ENCODE measurements at places on chromosomes 7 and 10. TPM values are rescaled to one million over a fixed set of nuclear protein-coding genes. Genes with fewer than 3 reads are reported as not detected.

Gene MINDY4
- 6.7 TPM for total RNA-seq

Gene LDB3
- total RNA-seq, result 0.87 TPM

Gene CLCN1
- total RNA-seq, result 0.07 TPM

Gene FAM241B
- 59.5 TPM for total RNA-seq

Gene SNX10
- 0.87 TPM for total RNA-seq

Gene GALNT11
- total RNA-seq, result 24.8 TPM

Gene LIPN
- not detected for total RNA-seq

Gene SHH
- under 0.01 TPM for total RNA-seq

Gene LRRC4
- total RNA-seq, result 4.0 TPM

Gene UPK3B
- total RNA-seq, result 0.62 TPM

Gene EIF3A
- 160 TPM for total RNA-seq

Gene PNLIPRP3
- 0.16 TPM for total RNA-seq

Gene AGBL3
- total RNA-seq, result 3.0 TPM

Gene POR
- total RNA-seq, result 59.6 TPM

Gene TYW1B
- total RNA-seq, result 3.2 TPM

Gene ANKRD61
- 2.1 TPM for total RNA-seq

Gene ABCB1
- 2.6 TPM for total RNA-seq

Gene MMD2
- total RNA-seq, result 0.05 TPM

Gene EPO
- total RNA-seq, result not detected

Gene PTPRN2
- not detected for total RNA-seq

Gene PCLO
- 29.7 TPM for total RNA-seq

Gene AKR1D1
- not detected for total RNA-seq

Gene ZNF777
- 6.9 TPM for total RNA-seq

Gene CYP2C18
- total RNA-seq, result not detected

Gene CPA1
- 0.22 TPM for total RNA-seq

Gene NCAPG2
- 4.0 TPM for total RNA-seq

Gene GLI3
- total RNA-seq, result 1.1 TPM

Gene SFRP5
- 0.47 TPM for total RNA-seq

Gene NAT16
- 0.59 TPM for total RNA-seq

Gene DPYSL4
- total RNA-seq, result 78.5 TPM

Gene MRLN
- 0.57 TPM for total RNA-seq

Gene CHRM2
- total RNA-seq, result 0.53 TPM

Gene PIP
- not detected for total RNA-seq

Gene CUBN
- 1.8 TPM for total RNA-seq

Gene AP4M1
- total RNA-seq, result 19.9 TPM

Gene FOXP2
- 8.8 TPM for total RNA-seq

Gene SLC26A3
- total RNA-seq, result 0.17 TPM

Gene HYAL4
- total RNA-seq, result not detected

Gene TACR2
- total RNA-seq, result 0.66 TPM

Gene SYT15B
- 1.2 TPM for total RNA-seq

Gene CYP26C1
- total RNA-seq, result 0.15 TPM

Gene NKX1-2
- total RNA-seq, result 0.05 TPM

Gene PPP1R17
- 0.60 TPM for total RNA-seq

Gene NUTM2B
- total RNA-seq, result 7.1 TPM

Gene GIMAP6
- total RNA-seq, result 0.23 TPM

Gene MGAM2
- total RNA-seq, result under 0.01 TPM

Gene PTTG1IP2
- not detected for total RNA-seq

Gene ZNF503
- 3.8 TPM for total RNA-seq

Gene OLAH
- not detected for total RNA-seq

Gene PRSS58
- not detected for total RNA-seq

Gene C7orf33
- total RNA-seq, result not detected

Gene MARVELD1
- total RNA-seq, result 2.8 TPM

Data from motor neuron (in vitro differentiated cells).